ENCODE measurements at places on chromosomes 1 and 21.

GRCh38 chr1:224696891-224697765 lies 81.0 kb downstream of the CNIH3 start:
- no peak for DNase-seq

- no peak for DNase-seq
Observed at GRCh38 chr1:19046972-19047731, 90.7 kb upstream of the IFFO2 start.

DNA sequence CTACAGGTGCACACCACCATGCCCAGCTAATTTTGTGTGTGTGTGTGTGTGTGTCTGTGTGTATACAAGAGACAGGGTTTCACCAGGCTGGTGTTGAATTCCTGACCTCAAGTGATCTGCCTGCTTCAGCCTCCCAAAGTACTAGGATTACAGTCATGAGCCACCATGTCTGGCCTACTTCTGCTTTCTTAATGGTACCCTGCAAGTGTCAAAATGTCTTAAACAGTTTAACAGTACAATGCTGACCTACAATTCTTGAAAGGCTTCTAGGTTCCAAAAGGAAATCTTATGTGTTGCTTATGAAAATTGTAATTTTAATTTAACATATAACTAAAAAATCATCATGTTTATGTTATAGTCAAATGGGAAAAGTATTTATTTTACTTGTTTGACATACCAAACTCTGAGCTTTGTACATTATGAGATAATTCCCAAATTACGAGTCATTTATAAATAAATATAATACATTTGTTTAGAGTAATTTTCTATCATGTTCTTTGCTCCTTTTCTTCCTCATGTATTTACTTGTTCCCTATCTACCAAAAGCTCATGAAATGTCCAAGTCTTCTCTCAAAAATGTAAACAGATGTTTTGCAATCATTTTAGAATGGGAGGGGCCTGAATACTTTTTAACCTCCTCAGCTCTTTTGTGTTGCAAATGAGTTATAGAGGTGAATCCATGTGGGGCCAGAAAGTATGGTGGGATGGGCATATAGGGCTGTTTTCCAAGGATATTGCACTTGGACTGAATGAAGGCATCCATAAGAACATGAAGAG lies 8.4 kb upstream of the VCAM1 start:
- DNase-seq = no peak

DNA sequence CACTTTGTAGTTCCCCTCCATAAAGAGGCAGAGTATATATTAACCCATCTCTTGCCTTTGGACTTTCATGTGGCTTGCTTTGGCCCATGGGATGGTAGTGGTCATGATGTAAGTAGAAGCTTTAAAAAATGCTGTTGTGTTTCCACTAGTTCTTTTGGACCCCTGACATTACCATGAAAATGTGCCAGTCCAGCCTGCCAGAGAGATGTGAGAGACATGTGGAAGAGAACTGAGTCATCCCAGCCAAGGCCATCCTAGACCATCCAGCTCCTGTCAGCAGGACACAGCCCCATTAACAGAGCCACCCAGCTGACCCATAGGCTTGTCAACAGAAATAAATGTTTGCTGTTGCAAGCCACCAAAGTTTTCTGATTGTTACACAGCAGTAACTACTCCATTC lies 3.9 kb upstream of the CD101 start:
- DNase-seq = no peak

- no peak for DNase-seq
Observed at GRCh38 chr1:186747661-186748060, 67.4 kb upstream of the PTGS2 start.

- no peak for DNase-seq
Observed at GRCh38 chr1:54380290-54380882, 25.8 kb downstream of the SSBP3 start.

DNA sequence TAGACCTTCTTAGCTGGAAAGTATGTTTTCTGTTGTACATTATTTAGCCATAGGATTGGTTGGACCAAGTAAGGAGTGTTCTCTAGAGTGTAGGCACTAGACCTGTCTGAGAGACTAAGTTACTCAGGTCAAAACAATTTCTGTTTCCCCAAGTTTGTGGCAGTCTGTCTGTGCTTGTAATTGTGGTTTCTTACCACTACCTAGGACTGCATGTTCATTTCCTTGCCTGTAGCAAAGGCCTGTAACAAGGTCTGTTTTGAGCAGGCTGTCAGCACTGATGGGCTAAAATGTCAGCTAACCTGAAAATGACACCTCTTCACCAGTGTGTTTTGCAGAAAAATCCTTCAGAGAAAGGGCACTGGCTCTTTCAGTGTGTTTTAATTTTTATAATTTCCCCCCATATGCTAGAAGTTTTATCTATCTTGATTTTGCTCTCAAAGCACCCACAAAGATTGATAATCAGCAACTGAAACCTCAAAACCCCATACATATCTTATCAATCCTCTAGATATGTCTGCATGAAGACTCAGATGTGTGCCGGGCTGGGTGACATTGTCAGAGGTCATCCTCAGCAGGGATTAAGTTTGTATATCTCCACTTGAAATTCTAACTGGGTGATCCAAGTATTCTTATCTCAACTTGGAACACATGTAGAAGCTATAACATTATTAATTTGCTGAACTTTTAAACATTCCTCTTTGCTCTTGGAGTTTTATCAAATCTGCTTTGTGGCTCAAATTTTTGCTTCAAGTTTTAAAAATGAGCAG lies 50.7 kb upstream of the ST6GALNAC3 start:
- no peak for DNase-seq

DNA sequence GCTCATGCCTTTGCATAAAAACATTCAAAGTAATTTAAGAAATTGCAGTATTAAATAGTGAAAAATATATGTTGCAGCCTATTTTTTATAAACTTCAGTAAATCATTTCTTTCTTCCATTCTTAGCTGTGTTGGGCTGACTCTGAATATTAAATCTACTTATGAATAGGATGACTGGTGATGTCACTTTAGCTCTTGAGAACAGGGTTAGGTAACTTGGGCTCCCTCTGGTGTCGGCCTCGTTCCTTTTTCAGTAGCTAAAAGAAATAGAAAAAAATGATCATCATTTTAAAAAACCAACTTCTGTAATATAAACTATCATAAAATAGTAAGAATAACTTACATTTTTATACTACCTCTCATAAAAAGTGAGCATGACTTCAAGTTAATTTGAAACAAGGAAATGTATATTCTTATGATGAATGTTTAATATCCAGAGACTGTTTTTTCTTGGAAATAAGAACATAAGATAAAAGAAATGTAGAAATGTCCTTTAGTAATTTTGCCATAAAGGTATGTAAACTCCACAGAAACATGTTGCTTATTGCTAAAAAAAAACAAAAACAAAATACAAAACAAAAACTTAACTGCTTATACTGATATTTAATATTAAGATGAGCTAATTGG lies 26.8 kb upstream of the NCAM2 start:
- no peak for DNase-seq

GRCh38 chr1:80878343-80878742 lies 922.4 kb upstream of the ADGRL2 start:
- DNase-seq = no peak

DNA sequence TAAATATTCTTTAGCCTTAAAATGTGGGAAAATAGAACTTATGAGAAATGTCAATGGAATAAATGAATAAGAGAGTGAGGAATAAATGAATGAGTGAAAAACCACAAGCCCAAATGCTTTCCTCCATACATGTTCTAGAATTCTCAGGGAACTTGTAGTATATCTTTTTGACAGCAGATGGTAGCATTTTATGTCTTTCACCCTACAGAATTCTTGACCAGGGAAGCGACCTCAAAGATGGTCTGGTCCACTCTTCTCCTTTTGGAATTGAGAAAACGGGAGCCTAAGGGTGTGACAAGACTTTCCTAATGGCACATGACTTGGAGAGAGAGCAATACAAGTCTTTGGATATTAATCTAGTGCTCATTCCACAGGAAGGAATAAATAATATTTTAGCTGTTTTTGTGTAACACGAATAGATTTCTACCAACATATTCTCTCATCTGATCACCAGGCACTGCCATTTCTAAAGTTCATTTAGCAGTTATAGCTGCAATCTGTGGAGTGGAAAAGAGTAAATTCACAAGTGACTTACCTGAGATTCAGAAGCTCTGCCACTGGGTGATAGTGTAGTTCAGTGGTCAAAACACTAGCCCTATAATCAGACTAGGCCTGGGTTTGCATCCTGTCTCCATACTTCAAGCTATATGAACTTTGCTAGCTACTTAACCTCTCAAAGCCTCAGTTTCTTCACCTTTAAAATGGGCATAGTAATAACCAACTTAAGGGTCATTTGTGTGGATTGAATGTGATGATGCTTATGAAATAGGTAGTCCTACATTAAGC lies 15.0 kb upstream of the F5 start:
- no peak for DNase-seq

DNA sequence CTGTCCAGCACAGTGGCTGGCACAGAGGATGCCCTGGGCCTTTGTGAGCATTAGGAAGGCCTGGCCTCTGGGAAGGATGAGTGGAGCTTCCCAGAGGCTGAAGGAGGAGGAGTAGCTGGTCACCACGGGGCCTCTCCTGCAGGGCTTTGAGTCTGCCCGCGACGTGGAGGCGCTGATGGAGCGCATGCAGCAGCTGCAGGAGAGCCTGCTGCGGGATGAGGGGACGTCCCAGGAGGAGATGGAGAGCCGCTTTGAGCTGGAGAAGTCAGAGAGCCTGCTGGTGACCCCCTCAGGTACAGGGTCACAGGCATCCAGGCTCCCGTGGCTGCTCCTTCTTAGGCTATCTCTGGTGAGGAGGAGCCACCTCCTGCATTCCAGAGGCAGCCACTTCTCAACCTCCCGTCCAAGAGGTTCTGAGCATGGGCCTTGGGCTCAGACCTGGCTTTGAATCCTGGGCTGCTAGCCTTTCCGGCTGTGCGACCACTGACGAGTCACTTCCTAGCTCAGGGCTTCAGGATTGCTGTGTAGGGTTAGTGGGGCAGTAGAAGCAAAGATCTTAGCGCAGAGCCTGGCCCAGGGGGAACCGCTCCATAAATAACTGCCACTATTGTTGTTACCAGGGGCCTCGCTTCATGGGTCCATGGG lies 14.0 kb downstream of the SESN2 start:
- DNase-seq = no peak

DNA sequence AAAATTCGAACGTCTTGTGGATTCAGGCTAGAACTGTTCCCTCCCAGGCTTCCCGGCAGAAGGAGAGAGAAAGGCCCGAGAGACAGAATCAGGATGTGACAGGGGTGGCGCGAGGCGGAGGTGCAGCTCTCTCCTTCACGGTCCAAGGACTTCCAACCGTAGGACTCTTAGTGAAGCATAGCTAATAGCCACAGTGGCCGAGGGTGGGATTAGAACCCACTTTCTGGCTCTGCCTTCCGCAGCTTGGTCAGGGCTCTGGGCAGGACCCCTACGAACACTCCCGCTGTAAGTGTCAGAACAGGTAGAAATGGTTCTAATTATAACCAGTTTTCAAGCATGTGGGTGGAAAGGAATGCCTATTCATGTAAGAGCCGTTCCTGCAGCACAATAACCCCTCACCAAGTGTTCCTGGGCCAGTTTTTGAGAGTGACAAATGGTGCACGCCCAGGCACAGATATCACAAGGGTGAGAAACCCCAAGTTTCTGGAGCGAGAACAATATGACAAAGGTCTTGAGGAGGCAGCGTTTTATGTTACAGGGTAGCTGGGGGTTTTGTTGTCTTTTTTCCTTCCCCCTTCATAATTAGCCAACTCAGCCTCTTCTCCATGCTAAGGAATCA lies 86.4 kb downstream of the SYF2 start:
- DNase-seq = no peak

DNA sequence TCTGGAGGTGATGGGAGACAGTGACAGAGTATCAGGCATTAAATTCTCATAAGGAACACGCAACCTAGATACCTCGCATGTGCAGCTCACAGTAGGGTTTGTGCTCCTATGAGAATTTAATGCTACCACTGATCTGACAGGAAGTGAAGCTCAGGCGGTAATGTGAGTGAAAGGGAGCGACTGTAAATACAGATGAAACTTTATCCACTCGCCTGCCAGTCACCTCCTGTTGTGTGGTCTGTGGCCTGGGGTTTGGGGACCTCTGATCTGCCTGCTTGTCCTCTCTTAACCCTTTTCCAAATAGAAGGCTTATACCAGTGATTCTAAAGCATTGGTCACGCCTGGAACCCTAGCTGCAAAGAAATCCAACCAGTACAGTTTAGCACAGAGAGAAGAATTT lies 15.3 kb downstream of the GABPA start:
- DNase-seq = no peak

GRCh38 chr1:235087906-235088305 lies 40.7 kb downstream of the TOMM20 start:
- DNase-seq = no peak

GRCh38 chr1:192846950-192847349 lies 38.1 kb downstream of the RGS2 start:
- no peak for DNase-seq

GRCh38 chr21:34693192-34693810 lies 24.5 kb downstream of the CLIC6 start:
- peak; percentile 55 for DNase-seq

DNA sequence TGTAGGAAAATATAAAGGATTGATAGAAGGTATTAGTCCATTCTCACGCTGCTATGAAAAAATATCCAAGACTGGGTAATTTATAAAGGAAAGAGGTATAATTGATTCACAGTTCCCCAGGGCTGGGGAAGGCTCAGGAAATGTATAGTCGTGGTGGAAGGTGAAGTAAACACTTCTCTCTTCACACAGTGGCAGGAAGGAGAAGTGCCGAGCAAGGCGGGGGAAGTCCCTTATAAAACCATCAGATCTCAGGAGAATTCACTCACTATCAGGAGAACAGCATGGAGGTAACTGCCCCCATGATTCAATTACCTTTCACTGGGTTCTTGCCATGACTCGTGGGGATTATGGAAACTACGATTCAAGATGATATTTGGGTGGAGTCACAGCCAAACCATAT lies 1806.0 kb downstream of the MRPL39 start:
- no peak for DNase-seq

DNA sequence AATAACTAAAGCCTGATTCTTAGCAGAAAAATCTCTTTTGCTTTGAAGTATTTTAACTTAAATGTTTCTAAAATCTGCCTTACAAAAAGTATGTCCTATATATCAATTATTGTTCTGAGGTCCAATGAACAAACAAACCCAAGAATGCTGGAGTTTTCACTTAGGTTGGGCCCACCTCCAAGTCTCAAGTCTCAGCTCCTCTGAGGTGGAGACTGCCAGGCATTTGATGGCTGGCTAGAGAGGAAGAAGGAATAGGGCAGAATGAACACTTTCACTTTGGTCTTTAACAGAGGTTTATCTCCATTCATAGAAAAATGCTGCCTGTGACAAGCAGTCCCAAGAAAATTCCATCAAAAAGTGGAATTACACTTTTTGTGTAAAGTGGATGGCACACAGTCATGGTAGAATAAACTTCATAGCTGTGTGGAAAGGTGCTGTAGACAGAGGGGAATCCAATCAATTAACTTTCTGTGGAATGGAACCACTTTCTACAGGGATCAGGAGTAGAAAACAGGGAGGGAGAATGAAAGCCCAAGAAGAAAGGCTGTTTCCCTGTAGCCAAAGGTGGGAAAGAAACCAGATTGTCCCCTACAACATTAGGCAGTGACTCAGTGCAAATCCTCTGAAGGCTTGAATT lies 349.4 kb upstream of the RUNX1 start:
- DNase-seq = no peak
